Smooth muscle cell of the pulmonary artery (primary cell): ENCODE measurements at places on chromosomes 1 and 21. TPM values are rescaled to one million over a fixed set of nuclear protein-coding genes. Genes with fewer than 3 reads are reported as not detected.

The ANGPTL3 gene
- not detected in 2 replicates for total RNA-seq

The LRRC39 gene
- total RNA-seq, result 0.56 and 0.59 TPM in 2 replicates

The OR10K2 gene
- total RNA-seq, result not detected in 2 replicates

The PLA2G2D gene
- not detected in 2 replicates for total RNA-seq

The ITPKB gene
- 6.0 and 10.5 TPM in 2 replicates for total RNA-seq

The RBM34 gene
- total RNA-seq, result 35.3 and 41.7 TPM in 2 replicates

The WNT2B gene
- total RNA-seq, result 4.7 and 6.1 TPM in 2 replicates

The GBP2 gene
- 24.2 and 44.6 TPM in 2 replicates for total RNA-seq

The KCNA2 gene
- 0.07 TPM in 1 of 2 replicates, not detected in the other for total RNA-seq

The ST6GALNAC3 gene
- 0.26 and 0.36 TPM in 2 replicates for total RNA-seq

The RXFP4 gene
- total RNA-seq, result 0.07 TPM in 1 of 2 replicates, not detected in the other

The PTTG1IP gene
- total RNA-seq, result 241 and 282 TPM in 2 replicates

The PLEKHN1 gene
- total RNA-seq, result 0.33 and 0.66 TPM in 2 replicates

The LCE1A gene
- not detected in 2 replicates for total RNA-seq

The DNAJC6 gene
- total RNA-seq, result 4.3 and 6.8 TPM in 2 replicates

The ATAD3C gene
- 0.40 TPM in 1 of 2 replicates, not detected in the other for total RNA-seq

The BARHL2 gene
- total RNA-seq, result not detected in 2 replicates

The SHISA4 gene
- 22.5 and 27.0 TPM in 2 replicates for total RNA-seq
